Mesangial cell (primary cell): ENCODE measurements at places on chromosomes 5 and 9. TPM values are rescaled to one million over a fixed set of nuclear protein-coding genes. Genes with fewer than 3 reads are reported as not detected.

The DBH gene
- total RNA-seq, result not detected in 2 replicates

The PHF24 gene
- under 0.01 TPM in 1 of 2 replicates, not detected in the other for total RNA-seq

The C9orf153 gene
- 0.16 TPM in 1 of 2 replicates, not detected in the other for total RNA-seq

The AMBP gene
- total RNA-seq, result not detected in 2 replicates

The ARSI gene
- 14.8 and 32.3 TPM in 2 replicates for total RNA-seq
